ENCODE measurements at places on chromosomes 3 and 15.

DNA sequence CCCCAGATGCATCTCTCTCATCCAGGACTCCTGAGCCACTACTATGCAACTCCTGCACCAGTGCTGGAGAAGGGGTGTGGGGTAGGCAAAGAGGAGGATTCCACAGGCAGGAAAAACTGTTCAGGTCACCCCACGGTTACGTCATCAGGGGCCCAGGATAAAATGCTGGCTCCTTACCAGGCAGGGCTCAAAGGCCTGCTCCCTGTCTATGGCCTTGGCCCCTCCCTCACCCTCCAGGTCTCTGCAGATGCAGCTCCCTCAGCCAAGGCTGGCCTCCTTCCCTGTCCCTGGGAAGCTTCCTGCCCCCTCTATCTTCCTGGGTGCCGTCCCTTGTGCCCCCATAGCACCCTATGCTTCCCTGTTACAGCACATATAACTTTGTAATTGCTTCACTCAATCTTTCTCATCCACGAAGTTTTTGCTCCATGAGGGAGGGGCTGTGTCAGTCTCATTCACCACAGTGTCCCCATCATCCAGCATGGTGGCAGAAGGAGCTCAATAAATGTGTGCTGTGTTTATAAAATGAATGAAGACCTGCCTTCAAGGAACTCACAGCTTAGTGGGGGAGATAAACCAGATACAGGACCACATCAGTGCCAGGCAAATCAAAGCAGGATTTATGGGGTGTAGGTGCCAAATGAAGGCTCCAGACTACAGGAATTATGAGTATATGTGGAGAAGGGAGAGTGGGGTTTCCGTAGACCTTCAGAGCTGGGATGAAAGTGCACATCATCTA lies 18.6 kb downstream of the KBTBD13 start:
- no peak for DNase-seq

DNA sequence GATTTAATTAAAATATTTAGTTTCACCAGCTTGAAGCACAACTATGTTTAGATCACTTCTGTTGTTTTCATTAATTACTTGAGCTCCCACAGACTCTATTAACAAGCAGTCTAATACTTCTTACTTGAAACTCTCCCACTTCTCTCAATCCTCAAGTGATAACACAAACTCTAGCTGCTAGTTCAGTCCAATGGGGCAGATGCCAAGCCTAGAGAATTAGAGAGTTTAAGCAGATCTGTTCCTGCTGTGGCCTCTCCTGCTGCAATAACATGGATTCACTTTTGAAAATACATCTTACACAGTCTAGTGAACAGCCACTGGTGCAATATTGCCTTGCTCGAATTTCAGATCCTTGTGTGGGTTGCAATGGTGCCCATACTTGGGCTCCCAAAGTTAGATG lies 566.4 kb upstream of the SGO1 start:
- DNase-seq = no peak

GRCh38 chr3:46778101-46778500 lies 60.4 kb upstream of the PRSS50 start:
- DNase-seq = no peak

- no peak for DNase-seq
These were observed 18.4 kb downstream of the GOLGB1 start for GRCh38 chr3:121730940-121731687.

- no peak for DNase-seq
These were observed 73.0 kb downstream of the UQCC5 start for GRCh38 chr3:52609316-52609815.

DNA sequence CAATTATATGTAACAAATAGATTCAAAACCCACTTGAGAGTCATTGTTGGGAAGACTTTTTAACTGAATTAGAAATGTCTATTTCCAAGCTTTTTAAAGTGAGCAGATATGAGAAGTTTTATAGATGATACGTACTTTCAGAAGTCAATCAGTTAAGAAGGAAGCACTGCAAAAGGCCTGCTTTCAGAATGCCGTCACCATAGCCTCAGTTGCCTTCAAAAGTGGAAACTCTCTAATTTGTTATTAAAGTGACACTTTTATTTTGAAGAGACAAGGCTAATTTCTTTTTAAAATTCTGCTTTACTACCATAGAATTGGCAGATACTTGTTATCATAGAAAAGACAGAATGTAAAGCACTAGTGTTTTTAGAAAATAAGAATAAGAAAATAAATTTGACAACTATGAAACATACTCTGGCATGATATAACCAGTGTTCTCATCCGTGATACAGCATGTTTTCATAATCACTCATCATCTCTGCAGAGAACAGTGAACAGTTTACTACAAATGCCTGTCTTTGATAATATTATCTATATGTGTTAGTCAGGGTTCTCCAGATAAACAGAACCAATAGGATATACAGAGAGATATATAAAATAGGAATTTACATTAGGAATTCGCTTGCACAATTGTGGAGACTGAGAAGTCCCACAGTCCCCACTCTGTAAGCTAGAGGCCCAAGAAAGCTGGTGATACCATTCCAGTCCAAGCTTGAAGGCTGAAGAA lies 7.0 kb upstream of the PLD1 start:
- no peak for DNase-seq

GRCh38 chr3:16286161-16286560 lies 21.1 kb downstream of the OXNAD1 start:
- peak; percentile 58 for DNase-seq

DNA sequence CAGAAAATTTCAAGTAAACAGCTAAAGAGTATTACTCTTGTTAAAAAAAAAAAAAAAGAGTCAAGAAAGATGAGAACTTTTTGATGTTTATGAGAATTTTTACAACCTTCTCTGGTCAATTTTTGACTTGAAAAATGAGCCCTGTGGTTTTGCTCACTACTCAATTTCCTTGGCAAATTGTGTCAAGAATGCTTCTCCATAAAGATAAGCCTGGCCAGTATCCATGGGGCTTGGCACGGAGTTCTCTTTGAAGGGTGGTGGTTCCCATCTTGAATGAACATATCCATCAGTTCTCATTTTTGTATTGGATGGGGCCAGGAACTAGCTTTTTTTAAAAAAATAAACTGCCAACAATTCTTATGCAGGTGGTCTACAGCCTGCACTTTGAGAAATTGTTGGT lies 179.9 kb downstream of the RYR3 start:
- DNase-seq = no peak

DNA sequence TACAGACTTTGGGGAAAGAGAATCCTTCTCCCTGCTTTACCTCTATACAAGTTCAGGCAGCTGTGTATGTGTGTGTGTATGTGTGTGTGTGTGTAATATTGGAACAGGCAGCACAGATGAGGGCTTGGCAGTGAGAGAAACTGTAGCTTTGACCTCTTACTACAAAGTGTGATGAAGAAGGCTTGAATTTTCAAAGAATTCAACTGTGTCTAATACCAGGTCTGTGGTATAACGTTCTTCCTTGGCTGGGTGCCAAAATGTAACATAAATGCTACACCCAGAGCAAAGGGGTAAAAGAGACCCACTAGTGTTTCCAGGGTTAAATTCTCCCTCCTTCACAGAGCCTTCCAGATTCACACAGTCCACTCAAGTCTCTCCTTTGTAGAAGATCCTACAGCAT lies 51.1 kb downstream of the CHST2 start:
- no peak for DNase-seq

- no peak for DNase-seq
These were observed 31.3 kb upstream of the PEX5L start for GRCh38 chr3:180068023-180068422.

- no peak for DNase-seq
These were observed 12.9 kb downstream of the SLC25A20 start for GRCh38 chr3:48885753-48886152.

DNA sequence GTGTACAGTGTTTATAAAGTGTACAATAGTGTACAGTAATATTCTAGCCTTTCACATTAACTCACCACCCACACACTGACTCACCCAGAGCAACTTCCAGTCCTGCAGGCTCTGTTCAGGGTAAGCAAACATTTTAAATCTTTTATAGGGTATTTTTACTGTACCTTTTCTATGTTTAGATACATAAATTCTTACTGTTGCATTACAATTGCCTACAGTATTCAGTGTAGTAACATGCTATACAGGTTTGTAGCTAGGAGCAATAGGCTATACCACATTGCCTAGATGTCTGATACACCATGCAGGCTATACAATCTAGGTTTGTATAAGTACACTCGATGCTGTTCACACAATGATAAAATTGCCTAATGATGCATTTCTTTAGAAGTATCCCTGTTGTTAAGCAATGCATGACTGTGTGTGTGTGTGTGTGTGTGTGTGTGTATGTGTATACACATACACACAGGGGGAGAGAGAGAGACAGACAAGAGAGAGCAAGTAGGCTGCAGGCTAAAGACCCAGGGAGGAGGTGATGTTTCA lies 72.5 kb upstream of the PRR23C start:
- no peak for DNase-seq

DNA sequence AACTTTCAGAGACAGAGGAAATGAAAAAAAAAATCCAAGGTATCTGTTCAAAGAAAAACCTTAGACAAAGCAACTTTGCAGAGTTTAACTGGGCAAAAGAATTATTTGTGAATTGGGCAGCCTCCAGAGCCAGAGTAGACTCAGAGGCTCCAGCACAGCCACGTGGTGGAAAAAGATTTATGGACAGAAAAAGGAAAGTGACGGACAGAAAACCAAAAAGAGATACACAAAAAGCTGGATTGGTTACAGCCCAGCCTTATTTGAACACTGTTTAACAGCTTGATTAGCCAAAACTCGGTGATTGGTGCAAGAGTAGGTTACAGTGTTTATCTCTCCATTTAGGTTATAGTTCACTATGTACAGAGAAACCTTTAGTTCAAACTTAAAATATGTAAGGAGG lies 23.7 kb upstream of the GPD1L start:
- no peak for DNase-seq

- DNase-seq = no peak
These were observed 499.9 kb upstream of the LMCD1 start for GRCh38 chr3:8001712-8002111.

DNA sequence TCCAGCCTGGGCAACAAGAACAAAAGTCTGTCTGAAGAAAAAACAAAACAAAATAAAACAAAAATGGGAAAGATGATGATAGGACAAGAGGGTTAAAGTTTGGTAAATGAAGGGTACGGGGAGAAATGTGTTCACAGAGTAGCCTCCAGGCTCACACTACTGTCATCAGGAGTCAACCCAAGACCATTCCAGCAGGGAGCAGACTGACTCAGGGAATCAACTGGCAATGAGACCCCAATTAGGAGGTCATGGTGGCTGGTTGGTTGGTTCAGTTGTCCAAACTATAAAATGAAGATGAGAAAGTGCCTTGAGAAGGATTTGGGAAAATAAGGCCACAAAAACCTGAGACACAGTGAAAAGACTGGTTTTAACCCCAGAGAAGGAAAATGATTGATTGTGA lies 51.8 kb downstream of the KLHL6 start:
- DNase-seq = no peak

GRCh38 chr3:111784001-111784400 lies 75.1 kb upstream of the PHLDB2 start:
- no peak for DNase-seq

DNA sequence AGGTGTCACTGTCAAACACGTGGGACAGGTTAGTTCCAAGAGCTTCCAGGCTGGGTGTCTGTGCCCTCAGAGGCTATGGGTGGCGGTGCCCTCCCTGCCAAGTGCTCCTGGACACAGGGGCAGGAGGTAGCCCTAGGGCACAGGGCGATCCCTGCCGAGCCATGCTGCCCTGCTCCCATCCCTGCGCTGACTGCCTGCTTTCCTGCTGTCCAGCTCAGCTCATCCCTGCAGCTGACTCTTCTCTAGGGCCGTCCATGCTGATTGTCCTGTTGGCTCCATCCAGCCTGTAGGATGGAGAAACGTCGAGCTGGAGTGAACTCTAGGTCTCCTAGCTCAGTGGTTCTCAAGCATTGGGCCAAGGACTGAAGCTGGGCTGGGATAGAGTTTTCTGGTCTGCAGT lies 3.7 kb downstream of the PDIA5 start:
- DNase-seq = no peak

- no peak for DNase-seq
These were observed 75.8 kb upstream of the STRIT1 start for GRCh38 chr3:155369244-155369643.

DNA sequence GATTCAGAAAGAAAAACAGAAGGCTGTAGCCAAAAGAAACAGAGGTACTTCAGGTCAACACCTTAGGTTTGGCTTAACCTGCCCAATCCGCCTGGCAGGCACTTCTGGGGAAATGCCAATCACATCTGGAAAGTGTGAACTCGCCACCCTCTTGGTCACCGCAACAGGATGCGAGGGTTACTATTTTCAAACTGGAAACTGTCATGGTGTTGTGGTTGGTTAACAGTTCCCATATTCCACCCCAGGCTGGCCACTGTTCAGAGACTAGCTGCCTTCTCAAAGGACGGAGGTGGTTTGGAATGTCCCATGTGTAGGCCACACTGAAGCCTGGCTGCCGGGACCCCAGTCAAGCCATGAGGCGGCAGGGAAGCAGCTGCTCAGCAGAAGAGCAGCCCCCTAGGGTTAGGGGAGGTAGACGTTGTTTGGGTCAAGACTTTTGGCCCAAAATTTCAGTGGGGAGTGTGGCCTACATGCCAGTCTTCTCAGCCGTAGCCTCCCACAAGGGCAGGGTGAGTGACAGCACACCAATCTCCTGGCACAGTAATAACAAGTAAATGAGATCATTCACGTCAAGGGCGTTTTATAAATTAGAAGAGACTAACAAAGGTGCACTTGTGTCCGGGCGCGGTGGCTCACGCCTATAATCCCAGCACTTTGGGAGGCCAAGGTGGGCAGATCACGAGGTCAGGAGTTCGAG lies 54.6 kb downstream of the UMPS start:
- no peak for DNase-seq

GRCh38 chr3:123789160-123789559 lies 95.0 kb downstream of the MYLK start:
- no peak for DNase-seq

GRCh38 chr3:179068779-179069530 lies 2.7 kb downstream of the ZMAT3 start:
- DNase-seq = peak; percentile 33

DNA sequence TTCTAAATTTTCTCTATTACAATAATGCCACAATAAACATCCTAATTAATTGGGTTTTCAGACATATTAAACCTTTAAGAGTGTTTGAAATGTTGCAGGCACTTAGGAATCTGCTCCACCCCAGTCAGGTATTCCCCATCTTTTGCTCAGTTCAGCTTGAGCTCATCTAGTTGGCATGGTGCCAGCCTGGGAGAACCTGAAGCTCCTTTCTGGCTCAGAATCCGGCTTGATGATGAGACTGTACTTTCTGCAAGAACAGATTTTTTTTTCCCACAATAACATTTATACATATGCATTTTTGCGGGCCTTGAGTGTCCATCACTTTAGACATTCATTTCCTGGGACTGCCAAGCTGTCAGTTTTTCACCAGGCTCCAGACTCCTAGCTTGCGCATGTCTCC lies 7.7 kb upstream of the OXSR1 start:
- DNase-seq = peak; percentile 8
